ENCODE measurements at places on chromosomes 16 and 17.

- DNase-seq: no peak
These were observed 105.0 kb downstream of the ZNF778 start for GRCh38 chr16:89322321-89323119.

GRCh38 chr16:51888016-51888415, 658.9 kb downstream of the TOX3 start:
- DNase-seq: no peak

- DNase-seq: no peak
These were observed 647.0 kb downstream of the MAF start for GRCh38 chr16:78953526-78953925.

DNA sequence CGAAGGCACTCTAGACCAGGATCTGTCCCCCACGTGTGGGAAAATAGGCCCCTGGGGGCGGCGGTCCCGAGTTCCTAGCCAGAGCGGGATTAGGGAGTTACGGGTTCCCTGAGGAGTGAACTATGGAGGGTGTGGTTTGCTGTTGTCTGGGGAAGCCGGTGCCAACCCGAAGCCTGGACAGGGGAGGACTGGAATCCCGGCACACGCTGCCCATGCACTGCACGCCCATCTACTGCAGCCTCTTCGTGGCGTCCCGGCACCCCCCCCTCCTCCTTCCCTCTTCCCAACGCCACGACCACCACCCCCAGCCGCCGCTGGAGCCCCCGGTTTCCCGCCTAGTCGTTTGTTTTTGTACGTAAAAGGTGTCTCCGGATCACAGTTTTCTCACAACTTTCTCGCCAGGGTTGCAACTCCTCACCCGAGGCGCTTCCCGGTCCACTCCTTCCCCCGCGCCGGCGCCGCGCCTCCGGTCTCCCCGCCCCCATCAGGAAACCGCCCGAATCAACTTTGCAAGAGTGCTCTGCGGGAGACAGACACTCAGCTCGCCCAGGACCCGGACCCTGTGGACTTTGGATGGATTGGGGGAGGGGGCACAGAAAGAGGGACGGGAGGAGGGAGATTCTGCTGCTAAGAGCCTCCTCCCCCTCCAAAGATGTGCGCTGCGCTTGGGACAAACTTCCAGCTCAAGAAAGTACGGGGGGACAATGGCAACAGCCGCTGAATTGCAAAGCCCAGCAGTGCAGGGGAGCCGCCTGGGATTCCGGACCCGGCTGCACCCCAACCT, 1.4 kb upstream of the LHX1 start:
- DNase-seq: no peak

DNA sequence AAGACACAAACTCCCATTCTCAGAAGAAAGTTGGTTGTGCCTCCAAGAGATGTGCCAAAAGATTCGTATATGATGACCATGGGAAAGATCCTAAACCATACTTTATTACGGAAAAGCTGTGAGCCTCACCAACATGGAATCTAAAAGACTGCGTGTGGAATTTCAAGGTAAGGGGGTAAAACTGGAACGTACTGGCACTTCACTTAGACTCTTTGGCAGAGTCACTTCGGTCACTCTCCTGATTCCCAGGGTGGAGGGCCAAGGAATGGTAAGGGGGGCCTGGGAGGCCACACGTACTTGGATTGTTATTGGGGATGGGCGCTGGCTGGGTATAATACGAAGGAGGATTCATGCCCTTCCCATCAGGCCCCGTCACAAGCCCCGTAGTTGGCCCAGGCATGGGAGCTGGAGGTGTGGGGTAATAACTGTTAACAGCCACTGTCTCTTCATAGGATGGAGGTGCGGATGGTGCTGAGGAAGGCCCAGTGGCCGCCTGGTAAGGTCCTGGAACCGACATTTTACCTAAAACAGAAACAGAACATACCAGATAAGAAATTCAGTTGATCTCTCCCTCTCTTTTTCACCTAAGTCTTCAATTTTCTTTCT, 30.4 kb downstream of the LITAF start:
- no peak for DNase-seq

DNA sequence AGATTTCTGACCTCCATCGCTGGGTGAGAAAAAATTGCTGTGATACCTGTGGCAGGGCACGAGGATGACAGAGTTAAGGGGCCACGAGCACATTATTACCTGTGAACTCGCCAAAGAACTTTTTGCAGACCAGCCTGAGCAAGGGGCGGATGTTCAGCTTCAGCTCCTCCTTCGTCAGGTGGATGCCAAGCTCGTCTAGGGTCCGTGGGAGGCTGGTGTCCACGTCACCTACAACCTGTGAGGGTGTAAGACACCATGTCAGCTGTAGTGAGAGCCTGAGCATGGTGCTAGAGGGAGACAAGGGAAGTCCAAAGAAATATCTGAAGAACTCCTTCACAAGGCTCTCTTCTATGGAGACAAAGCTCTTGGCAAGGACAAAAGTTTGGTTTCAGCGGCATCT, 17.1 kb downstream of the HIGD1B start:
- no peak for DNase-seq

DNA sequence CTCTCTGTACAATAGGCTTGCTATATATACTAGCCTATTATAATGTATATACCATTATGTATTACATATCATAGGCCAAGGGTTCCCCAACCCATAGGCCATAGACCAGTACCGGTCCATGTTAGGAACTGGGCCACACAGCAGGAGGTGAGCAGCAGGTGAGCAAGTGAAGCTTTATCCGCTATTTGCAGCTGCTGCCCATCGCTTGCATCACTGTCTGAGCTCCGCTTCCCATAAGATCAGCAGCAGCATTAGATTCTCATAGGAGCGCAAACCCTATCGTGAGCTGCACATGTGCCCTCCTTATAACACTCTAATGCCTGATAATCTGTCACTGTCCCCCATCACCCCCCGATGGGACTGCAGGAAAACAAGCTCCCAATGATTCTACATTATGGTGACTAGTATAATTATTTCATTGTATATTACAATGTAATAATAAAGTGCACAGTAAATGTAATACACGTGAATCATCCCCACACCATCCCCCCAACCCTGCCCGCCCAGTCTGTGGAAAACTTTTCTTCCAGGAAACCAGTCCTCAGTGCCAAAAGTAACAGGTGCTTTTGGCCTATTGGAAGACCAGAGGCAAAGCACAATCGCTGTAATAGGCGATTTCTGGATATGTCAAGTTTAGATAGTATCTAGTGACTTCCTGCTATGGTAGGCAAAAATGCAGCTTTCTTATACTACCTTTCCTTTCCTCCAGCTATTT, 84.1 kb downstream of the MYH11 start:
- no peak for DNase-seq

DNA sequence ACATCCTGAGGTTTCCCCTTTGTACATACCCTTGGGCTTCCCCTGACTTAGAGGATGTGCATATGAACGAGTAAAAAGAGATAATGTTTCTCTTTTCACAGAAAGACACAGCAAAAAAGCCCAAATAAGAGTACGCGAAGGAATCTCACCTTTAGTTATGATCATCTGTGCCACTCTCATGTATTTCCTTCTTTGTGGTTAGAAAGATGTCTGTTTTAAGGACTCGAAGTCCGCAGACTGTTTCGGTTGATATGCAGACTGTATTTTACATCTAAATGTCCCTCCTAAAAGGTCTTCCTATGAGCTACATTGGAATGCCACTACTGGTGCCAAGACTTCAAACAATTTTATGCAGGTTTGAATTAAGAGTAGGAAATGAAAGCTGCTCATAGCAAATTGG, 102.3 kb upstream of the GOT2 start:
- DNase-seq: no peak

DNA sequence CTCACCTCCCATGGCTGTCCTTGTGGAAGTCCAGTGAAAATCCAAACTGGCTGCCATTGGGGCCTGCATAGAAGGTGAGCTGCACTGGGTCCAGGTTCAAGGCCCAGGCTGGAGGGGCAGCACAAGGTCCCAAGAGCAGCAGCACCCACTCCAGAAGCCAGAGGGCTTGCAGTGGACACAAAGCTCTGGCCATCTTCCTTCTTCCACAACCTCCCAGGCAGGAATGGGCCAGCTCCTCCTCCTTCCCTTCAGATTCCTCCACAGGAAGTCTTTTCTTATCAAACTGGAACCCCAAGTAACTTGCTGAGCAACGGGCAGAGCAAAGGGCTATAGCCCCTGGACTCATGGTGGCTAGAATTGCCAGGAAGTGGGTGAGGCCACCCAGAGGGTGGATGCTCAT, at the start of gene ITGA2B:
TSS of gene ITGA2B (minus strand) at position 369 of the 400 bp plus-strand sequence. CDS start at position 193, 176 bp downstream.
- DNase-seq: no peak

DNA sequence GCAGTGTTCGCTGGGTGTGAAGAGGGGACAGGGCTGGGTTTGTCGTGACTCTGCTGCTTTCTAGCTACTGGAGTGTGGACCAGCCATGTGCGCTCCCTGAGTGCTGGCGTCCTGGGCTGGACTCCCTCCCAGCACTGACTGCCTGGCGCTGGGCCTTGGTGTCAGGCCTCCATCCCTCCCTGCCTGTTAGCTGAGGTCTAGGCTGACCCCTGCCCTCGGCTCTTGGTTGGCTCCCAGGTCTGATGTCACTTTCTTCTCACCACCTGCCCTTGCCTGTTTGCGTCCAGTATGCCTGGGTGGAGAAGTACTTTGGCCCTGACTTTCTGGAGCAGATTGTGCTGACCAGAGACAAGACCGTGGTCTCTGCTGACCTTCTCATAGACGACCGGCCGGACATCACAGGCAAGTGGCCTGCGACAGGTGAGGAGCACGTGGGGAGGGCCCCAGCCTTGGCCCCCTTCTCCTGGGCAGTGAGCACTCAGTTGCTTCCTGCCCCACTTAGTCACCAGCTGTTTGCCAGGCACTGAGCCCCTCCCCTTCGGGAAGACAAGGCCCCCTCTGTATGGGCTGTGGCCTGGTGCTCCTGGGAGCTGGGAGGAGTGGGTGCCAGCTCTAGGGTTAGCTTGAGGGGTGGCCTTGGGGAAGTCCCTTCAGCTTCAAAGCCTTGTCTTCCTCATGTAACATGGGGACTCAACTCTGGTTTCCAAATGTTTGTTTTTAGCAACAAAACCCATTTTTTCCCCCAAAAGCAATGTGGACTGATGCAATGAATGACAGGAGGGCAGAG, 41.5 kb downstream of the NT5M start:
- no peak for DNase-seq

DNA sequence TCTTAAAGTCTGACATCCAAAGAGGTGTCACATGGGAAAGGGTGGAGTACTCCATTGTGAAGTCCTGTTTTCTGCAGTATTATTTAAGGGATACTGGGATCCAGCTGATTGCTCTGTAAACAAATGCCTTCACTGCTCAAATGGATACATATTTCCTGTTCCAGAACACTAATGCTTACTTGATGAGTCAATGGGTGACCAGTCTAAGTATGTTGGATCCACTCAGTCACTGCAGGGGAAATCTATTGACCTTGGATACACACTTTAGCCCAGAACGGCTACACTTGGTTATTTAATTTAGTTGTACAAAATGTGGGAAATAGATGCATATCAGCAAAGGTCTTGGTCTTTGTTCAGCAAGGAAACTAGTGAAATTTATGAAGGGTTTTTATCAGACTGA, 261.4 kb downstream of the MAP2K4 start:
- DNase-seq: no peak

- DNase-seq: no peak
These were observed 9.0 kb upstream of the CXCL16 start for GRCh38 chr17:4748686-4749085.

DNA sequence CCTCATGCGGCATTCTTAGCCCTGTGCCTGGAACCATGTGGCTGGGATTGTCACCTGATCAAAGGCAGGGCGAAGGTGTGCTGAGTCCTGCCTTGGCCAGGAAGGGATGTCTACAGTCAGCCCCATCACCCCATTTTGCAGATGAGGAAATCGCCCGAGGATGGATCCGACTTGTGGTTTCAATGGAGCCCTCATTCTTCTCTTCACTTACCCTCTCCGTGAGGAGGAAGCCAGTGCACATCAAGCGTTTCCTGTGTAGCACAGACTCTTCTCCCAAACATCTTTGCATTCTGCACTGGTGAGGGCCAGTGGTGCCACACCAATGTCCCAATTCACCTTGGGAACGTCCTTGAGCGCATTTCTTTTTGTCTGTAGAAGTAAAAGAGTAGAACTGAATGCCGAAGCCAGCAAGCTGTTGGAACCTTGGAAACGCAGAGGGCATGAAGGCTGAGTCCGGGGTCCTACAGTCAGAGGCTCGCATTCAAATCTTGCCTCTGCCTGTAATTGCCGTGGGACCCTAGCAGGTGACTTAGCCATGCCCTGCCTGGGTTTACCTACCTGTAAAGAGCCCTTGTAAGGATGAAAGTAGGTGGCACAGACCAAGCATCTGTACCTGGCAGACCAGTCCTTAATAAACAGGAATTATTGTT, 85.4 kb downstream of the IRF8 start:
- DNase-seq: no peak

DNA sequence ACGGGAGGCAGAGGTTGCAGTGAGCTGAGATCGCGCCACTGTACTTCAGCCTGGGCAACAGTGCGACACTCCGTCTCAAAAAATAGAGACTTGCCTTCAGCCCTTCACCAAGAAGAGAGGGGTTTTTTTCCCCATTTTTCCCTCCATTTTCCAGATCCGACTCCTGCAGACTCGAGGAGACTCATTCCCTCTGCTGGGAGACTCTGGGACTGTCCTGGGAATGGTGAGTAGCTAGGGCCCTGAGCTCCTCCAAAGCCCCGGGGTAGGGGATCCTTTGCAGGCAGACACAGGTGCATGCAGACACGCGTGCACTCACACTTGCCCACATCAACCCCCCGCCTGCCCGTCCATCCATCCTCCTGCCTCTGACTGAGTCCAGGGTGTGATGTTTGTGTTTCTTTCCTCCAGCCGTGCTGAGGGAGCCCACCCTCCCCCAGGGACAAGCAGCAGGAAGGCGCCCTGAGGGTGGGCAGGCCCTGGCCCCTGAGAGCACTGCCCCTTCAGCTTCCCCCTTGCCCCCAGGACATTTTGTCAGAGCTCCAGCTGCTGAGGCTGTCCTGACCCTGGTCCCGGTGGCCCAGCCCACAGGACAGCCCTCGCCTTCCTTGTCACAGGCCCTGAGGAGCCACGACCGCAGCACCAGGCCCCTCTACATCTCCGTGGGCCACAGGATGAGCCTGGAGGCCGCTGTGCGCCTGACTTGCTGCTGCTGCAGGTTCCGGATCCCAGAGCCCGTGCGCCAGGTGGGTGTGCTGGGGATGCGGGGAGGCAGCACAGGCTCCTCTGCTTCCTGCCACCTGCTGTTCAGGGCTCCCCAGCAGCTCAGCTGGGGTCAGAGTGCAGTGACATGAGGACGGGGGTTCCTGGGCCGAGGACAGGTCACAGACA, 10.2 kb downstream of the ENDOV start:
- DNase-seq: no peak

DNA sequence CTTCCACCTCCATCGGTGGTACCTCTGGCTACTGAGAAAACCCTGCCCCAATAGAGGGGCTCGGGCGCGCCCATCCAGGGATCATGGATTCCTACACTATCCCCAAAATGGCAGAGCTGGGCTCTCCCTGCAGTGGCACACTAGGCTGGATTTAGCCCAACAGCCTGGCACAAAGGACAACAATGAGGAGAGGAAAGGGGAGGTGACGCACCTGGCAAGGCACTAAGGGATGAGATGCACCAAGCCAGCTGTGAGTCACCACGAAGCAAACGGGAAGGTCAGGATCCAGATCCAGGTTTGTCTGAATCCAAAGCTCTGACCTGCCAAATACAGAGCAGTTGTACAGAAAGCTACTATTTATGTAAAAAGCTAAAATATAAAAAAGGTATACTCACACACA, 18.1 kb downstream of the UBE2O start:
- DNase-seq: no peak
